ENCODE measurements at places on chromosomes 1 and 21.

DNA sequence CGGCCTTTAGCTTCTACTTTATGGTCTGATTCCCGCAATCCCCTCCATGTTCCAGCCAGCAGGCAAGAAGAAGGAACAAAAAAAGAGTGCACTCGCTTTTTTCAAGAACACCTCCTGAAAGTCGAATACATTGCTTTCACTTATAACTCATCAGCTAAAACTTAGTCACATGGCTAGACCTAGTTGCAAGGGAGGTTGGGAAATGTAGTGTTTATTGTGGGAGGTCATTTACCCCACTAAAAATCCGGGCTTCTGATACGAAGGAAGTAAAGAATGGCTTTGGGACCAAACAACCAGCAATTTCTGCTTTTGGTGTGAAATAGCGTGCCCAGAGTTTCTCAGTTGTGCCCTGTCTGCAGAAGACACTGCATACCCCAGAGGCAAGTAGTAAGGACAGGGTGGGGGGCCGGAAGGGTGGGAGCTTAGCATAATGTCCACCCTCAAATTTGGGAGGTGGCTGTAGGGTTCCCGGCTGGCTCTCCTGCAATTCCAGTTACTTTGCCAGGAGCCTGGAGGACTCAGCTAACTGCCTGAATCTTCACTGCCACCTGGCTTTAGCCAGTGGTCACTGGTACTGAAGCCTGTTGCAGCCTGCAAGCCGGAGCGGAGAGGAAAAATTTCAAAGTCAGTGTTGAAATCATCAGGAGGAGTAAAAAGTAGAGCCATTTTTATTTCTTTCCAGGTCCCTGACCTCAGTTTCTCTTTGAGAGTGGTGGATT is 57.7 kb upstream of the F3 start:
- no peak for DNase-seq

DNA sequence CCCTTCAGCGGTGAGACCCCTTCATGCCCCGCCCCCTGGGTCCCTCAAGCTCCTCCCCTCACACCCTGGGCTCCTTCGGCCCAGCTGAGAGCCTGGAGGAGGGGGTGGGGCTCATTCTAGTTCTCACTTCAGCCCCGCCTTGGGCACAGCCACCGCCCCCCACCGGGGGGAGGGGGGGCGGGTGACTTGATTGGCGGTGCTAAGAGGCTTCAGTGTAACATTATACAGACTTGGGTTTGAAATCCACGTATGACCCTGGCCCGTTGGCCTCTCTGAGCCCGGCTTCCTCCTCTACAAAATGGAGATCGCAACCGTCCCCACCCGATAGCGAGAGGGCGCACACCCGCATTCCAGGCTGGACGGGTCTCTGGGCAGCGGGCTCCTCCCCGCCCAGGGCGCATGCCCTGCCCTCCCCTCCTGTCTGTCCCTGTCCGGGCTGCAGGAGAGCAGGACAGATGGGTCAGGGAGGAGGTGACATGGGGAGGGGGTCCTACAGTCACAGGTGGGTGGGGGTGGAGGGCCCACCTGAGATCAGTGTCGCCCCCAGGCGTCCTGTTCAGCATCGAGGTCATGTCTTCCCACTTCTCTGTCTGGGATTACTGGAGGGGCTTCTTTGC is 5.1 kb downstream of the CLCNKB start:
- no peak for DNase-seq

DNA sequence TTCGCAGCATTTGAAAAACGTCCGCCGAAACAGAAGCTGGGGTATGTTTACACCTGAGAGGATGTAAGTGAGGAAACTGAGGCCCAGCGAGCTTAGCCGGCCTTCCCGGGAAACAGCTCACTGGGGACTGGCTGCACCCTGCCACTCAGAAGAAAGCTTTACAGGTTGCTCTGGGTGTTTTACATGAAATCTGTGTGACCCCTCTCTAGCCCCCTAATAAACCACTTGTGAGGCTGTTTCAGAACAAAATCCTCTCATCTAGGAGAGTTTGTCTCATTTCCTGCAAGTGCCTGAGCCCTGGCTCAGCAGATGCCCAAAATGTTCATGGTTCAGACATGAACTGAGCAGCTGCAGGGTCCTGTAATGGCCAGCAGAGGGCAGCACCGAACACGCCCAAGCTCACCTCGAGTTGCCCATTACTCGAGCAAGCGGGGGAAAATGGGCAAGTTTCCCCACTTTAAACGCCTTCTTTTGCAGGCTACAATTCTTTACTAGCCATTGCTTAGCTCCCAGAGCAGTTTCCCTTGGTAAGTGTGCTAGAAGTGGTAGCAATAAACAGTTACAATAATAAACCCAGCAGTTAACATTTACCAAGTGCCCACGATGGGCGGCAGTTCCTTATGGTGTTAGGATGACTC is 76.4 kb downstream of the FHAD1 start:
- peak; percentile 69 for DNase-seq

- no peak for DNase-seq
Observed at GRCh38 chr1:20100632-20101355, 18.5 kb downstream of the PLA2G2D start.

GRCh38 chr1:90835661-90836344 is 118.7 kb upstream of the BARHL2 start:
- no peak for DNase-seq

DNA sequence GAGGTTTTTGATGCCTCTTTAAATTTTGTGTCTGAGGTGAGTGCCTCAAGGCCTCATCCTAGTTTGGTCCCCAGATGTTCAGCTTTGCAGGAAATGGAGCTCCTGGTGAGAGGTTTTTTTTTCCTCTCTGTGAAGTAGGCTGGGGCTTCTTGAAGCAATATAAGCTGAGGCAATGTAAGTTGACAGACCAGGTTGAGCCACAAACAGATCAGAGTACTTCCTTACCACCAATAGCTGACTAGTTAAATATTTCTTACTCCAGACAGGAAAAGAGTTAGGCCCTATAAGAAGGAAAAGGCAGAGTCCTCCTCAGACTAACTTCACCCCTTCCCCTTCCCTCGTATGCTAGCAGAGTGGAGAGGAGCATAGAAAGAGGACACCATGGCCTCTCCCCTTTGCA is 341.0 kb downstream of the LMO4 start:
- DNase-seq, result no peak

GRCh38 chr21:45357436-45358260 is 47.3 kb upstream of the COL18A1 start:
- no peak for DNase-seq

GRCh38 chr1:37434292-37435225 is 39.8 kb upstream of the ZC3H12A start:
- DNase-seq, result peak; percentile 71

- no peak for DNase-seq
Observed at GRCh38 chr1:4557949-4558348, 96.5 kb upstream of the AJAP1 start.

DNA sequence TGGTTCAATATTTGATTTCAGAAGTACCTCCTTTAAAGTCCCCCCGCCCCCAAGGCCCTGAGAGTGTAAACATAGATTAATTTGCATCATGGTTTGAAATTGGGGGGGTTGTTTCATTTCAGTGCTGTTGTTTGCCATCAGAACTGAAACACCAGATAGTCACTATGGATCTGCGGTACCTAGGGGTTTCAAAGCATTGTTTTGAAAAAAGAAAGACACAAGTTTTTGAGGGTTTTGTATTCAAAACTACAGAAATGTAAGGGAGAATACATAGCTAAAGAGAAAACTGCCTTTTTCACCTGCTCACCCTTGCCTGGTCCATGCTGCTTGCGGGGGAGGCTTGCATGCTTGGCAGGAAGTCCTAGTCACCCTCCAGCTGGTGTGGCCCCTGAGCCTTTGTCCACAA is 59.3 kb downstream of the ACP6 start:
- no peak for DNase-seq

- no peak for DNase-seq
Observed at GRCh38 chr1:81733480-81733879, 67.3 kb upstream of the ADGRL2 start.

DNA sequence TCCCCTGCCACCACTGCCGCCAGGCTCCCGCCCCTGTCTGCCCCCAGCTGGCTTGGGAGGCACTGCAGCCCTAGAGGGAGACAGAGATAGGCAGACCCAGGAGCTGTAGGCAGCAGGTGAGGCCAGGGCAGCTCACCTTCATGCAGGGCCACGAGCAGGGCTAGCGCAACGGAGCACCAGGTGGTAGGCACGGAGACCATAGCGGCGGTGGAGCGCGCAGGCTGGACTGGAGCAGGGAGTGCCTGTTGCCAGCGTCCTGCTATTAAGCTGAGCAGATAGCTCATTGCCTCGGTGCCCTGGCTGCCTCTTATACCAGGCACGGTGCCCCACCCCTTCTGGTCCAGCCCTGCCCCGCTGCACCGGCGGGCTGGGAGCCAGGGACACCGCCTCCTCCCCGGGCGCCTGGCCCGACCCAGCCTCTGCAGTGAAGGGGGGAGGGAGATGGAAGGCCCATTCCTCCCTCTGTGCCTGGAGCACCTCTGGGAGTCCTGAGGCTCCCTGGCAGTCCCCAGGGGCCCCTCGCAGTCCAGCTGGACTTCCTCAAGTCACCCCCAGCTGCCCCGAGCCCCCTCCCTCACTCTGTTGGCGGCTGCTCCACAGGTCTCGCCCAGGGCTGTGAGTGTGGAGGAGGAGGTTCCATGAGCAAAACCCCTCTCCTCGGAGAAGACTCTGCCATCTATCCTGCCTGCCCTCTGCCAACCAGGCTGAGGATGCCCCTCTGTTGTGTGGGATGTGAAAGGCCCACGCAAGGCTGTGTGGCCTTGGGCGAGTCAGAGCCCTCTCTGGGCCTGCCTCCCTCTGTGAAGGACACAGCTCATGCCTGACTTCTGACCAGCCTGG is at the start of gene EDN2:
Gene EDN2, minus strand, starts transcription at position 282 of the 840 bp plus-strand sequence. Its CDS starts 82 bp downstream, at position 200.
- peak; percentile 91 for DNase-seq

- DNase-seq, result no peak
Observed at GRCh38 chr21:44749116-44749758, 37.9 kb upstream of the TSPEAR start.

DNA sequence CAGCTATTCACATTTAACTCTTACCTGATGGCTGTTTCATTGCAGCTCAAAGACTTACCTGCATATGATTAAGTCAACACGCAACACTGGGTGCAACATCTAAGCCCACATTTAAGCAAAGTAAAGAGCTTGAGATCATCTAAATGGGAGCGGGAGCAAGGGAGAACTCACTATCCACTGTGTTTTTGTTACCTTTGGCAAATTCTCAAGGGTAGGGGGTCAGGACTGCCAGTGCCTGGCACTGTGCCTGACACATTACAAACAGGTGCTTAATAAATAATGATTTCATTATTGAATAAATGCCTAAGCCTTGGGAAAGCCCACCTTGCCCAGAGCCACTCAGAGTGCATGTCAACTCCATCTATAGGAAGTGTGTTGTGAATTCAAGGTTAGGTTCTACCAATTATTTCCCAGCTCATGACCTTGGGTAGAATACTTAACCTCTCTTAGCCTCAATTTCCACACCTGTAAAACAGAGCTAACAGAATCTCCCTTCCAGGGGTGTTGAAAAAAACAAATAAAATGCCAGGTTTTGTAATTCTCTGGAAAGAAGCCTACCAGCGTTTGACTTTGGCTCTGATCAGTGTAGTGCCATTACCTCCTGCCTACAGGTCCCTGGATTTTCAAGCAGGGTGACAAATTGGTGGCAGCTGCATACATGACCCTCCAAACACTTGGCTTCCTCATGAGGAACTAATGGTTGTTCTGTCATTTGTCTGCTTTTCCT is 109.7 kb downstream of the TGFBR3 start:
- no peak for DNase-seq

DNA sequence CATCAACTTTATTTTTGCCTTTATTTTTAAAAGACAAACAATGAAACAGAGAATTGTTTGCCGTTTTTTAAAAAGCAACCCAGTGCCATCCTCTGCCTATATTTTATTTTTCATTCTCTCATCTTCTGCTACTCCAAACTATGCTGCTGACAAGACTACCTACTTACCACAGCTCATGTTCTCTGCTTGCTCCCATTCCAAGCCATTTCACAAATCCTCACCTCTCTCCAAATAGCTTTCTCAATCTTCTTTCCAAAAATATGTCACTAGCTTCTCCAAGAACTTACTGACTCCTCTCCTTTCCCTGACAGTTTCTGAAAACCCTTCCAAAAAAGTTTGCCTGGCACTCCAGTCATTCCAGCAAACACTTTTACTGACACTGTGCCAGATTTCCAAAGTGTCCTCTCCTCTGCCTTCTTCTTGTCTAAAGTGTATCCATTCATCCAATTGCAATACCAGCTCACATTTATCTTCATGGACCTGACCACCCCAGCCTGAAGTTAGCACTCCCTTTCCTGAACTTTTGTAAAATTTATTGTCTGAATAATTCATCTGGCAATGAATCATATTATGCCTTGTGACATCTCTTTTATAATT is 766.5 kb upstream of the B3GALT2 start:
- DNase-seq, result no peak

GRCh38 chr1:51044834-51045233 is 57.2 kb upstream of the C1orf185 start:
- no peak for DNase-seq

DNA sequence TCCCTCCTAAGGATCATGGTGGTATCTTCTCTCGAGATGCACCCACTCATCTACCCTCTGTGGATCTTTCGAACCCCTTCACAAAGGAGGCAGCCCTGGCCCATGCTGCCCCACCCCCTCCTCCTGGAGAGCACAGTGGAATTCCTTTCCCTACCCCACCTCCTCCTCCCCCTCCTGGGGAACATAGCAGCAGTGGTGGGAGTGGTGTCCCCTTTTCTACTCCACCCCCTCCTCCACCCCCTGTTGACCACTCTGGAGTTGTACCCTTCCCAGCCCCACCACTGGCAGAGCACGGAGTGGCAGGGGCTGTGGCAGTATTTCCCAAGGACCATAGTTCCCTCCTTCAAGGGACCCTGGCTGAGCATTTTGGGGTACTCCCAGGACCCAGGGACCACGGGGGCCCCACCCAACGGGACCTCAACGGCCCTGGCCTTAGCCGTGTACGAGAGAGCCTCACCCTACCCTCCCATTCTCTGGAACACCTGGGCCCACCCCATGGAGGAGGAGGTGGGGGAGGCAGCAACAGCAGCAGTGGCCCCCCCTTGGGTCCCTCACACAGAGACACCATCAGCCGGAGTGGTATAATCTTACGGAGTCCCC is 14.5 kb upstream of the TARS2 start:
- DNase-seq, result no peak

- DNase-seq, result peak; percentile 44
Observed at GRCh38 chr1:32180186-32181060, 948 bp downstream of the TXLNA start.

DNA sequence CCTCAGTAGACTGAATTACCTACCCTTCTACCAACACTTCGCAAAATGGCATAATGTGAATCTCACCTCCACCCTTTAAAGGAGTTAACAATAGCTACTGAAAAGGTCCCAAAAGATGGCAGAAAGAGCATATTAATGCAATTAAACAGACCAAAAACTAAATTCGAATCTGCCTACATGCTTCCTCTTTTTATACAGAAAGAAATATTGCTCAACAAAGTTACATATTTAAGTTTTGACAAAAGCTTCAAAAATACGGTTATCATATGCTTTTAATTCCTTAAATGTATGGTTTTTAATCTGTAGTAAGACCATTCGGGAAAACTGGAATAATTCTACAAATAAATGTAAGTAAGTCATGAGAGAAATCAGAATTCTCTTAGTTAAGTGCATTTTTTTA is 2.2 kb downstream of the APP start:
- DNase-seq, result no peak

DNA sequence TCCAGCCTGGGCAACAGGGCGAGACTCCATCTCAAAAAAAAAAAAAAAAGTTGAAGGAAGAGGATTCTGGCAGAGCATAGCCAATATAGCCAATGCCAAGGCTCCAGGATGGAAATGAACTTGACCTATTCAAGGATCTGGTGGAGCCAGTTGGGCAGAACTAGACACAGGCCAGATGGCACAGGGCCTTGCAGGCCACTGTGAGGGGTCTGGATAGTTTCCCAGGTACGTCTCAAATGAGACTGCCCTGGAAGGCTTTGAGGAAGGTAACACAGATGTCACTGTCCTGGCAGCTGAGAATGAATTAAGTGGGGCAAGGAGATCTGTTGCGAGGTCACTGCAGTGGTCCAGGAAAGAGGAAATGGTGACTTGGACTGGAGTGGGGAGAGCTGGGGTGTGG is 12.0 kb upstream of the ARHGEF19 start:
- DNase-seq, result no peak

Measured in DMS79 treated with DMSO at 0.1 percent for 48 hours (cell line).